ENCODE measurements at places on chromosomes 11 and 22.

DNA sequence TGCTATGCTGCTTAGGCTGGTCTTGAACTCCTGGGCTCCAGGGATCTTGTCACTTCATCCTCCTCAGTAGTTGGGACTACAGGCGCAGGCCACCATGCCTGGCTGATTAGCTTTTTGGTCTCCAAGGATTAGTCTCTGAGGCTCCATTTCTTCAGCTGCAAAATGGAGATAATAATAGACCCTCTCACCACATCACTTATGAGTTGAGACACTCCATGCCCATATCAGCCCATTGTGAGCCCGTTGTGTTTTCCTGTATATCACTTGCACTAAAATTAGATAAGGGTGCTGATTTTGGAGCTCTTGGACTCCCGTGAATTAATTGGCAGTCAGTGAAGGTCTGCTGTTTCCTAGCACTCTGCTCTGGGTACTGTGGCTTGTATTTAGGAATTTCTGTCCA, 36.0 kb downstream of the DEPDC5 start:
- no peak for DNase-seq

- no peak for DNase-seq
These were observed 25.3 kb downstream of the ANO1 start for GRCh38 chr11:70103256-70103975.

DNA sequence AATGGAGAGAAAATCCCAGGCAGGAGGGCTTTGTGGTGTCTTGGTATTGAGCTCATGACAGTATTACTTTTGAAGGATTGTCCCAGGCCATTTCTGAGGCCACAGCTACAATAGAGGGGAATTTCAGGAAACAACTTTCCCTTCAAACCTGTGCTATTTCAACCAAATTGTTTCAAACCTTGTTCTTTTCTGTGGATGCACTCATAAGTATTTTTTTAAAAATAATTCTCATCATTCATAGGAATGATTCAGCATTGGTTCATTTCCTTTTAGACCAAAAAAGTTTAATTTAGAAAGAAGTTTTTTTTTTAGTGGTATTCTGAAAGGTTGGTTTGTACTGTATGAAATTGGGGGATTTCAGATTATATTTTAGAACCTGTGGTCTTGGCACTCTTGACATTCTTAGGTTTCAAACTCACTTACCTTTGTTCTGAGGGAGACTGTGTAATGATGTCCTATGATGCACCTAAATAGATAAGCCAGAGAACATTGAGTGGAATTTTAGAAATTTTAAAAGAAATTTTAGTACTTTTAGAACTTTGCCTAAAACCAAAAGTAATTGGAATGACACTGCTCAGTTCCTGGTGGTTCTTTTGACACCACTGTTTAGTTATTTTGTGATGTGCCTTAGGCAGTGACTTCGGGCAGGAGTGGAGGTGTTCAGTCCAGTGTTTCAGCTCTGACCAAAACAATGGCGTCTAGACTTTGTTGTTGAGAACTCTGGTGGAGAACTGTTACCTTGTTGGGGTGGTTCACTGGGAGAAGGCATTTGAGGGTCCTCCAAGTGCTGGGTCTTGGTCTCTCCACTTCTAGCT, 12.2 kb downstream of the TEAD1 start:
- DNase-seq, result no peak

GRCh38 chr11:118098996-118099837, 12.5 kb upstream of the SMIM35 start:
- no peak for DNase-seq

GRCh38 chr11:19777377-19778102, 64.9 kb downstream of the NAV2 start:
- no peak for DNase-seq

DNA sequence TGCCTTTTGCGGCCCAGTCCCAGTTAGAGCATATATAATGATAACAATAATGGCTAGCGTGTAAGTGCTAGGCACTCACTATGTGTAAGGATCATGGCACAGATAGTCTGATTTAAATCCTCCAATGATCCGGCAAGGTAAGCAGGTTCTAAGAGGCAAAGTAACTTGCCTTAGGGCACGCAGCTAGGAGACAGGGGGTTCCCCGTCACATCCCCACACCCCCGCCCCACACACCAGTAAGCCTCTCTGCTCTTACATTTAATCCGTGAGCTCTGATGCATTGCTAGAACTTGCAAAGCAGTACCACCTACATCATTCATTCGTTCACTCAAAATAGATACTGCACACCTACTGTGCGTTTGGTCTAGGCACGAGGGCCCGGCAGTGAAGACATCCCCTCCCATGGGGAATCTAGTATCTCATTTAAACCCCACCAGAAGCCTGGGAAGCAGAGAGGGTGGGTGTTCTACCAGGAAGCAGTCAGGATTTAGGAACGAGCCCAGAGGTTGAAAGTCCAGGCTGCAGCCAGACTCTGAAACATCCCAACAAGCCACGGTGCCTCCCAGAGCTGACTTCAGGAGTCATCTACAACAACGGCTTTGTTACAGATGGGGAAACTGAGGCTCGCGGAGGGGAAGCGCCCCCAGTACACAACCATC, 20.6 kb downstream of the TMPRSS6 start:
- DNase-seq, result no peak

- no peak for DNase-seq
These were observed 6.1 kb upstream of the RFPL2 start for GRCh38 chr22:32211011-32211410.

DNA sequence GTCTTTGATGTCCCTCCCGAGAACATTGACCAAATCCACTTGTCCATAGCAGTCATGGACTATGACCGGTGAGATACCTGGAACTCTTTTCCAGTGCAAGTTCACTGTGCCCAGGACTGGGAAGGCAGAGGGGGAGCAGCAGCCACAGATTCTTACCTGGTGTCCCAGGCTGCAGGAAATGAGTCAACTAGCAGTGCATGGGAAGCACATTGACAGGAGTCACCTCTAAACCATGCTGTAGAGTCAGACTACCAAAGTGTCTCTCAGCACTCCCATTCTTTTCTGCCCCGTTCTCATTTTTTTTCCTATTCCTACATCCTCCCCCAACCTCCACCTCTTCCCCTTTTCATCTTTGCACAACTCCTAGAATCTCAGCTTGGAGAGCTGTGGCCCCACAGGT, 67.2 kb upstream of the OLFML1 start:
- DNase-seq, result no peak

DNA sequence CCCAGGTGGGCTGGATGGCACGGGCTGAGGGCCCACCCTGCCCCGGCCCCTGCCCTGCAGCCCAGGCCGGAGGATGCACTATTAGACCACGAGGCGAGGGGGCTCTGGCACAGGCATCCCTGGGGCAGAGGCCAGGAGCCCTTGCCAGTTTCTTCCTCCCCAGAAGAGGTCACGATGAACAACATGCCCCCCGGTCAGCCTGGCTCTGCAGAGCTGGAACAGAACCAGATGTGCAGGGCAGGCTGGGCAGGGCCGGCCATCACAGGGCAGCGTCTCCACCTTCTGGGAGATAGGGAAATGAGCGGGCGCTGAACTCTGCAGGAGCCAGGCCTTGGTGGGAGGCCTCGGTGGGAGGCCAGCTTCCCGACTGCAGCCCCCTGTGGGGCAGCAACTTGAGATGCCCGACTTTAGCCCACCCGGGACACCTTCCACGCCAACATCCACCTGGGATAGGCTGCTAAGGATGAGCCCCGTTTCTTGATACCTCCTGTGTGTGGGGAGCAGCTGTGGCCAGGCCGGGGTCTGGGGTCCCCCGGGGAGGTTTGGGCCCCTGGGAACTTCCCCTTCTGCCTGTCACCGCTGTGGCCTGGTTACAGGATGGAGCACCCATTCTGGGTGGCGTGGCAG, 21.8 kb upstream of the GNB1L start:
- DNase-seq, result no peak

- DNase-seq, result no peak
These were observed 2.3 kb upstream of the OR5B12 start for GRCh38 chr11:58444300-58444699.

- no peak for DNase-seq
These were observed 49.7 kb downstream of the DNHD1 start for GRCh38 chr11:6546735-6547134.

DNA sequence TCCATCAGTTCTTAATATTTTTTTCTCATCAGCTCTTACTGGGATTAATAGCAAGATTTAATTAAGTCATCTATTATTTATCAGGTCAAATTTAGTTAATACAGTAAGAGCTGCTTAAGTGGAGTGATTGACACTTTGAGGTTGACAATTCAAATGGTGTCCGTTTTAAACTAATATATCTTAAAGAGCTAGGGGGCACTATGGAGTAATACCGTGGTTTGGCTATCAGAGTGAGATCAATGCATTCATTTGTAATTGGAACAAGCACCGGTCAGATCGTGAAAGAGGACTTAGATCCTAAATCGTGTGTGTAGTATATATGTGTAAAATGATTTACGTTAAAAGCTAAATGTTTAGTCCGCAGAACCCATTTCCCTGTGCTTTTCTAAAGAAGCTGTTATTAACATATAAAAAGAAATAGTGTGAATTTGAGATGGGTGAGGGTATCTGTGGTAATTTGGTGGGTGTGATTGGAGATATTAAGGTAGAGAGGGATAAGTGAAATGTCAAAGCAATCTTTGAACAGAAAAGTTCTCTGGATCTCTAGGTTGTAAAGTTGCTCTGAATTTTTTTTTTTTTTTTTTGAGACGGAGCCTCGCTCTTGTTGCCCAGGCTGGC, 2.3 kb downstream of the SIK2 start:
- no peak for DNase-seq

- no peak for DNase-seq
These were observed 77.4 kb downstream of the PARVA start for GRCh38 chr11:12454782-12455181.

DNA sequence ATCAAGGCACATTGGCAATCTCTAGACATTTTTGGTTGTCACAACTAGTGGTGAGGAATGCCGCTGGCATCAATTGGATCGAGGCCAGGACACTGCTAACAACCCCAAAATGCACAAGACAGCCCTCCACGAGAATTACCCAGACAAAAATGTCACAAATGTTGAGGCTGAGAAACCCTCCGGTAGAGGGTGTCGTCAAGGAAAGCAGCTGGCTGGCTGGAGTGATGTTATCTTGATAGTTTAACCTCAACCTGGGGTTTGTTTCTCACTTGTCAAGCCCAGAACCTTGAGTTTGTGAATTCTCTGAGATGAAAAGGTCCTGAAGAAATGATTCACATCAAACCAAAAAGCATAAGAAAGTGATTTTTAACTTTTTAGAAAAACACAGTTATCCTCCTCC, 21.1 kb upstream of the TMPRSS13 start:
- DNase-seq, result no peak

GRCh38 chr11:10494636-10495463, 39.8 kb downstream of the AMPD3 start:
- DNase-seq, result no peak

DNA sequence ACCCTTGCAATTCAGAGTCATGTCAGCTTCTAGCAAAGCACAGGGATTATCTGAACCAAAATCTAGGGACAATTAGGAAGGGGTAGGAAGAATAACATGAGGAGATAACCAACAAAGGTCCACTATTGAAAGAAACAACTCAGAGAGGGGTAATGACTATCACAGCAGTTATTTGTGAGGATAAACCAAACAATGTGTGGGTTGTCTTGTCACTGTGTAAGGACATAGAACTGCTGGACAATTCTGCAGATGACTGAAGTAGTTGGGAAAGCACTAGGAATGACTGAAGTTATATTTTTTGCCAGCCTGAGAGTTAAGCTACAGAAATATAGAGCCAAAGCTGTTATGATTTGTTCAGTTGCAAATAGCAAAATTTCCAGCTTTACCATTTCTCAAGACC, 858.4 kb upstream of the CCDC90B start:
- DNase-seq, result no peak

DNA sequence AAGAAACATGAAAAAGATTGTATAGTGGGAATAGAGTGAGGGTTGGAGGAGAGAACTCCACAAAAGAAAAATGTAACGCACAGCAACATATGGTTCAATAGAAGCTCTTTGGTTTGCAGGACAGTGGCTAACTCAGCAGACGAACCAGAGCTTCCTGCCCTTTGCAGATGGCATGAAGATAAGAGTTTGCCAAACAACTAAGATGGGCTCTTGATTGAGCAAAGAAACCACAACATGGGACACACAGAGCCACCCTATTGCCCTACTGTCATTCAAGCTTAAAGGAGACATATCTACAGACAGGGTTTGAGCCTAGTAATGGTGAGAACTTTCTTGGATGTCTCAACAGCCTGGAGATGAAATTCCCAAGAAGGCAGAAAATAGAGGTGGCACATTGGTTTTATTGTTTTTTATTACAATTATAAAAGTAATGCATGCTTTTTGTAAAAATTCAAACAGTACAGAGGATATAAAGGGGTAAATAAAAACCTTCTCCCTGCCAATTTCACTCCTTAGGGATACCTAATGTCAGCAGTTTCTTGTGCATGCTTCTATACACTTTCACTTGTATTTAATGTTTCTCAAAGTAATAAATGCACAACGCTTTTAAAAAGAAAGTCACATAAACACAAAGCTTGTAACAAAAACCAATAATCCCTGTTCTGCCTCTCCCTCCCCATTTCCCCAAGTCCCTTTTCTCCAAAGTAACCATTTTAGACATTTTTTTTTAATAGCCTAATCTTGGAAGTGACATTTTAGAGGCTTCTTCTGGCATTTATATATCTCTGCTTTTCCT, 63.7 kb downstream of the COPB1 start:
- no peak for DNase-seq

- DNase-seq, result no peak
These were observed 563.2 kb downstream of the TMEM135 start for GRCh38 chr11:87600938-87601337.

DNA sequence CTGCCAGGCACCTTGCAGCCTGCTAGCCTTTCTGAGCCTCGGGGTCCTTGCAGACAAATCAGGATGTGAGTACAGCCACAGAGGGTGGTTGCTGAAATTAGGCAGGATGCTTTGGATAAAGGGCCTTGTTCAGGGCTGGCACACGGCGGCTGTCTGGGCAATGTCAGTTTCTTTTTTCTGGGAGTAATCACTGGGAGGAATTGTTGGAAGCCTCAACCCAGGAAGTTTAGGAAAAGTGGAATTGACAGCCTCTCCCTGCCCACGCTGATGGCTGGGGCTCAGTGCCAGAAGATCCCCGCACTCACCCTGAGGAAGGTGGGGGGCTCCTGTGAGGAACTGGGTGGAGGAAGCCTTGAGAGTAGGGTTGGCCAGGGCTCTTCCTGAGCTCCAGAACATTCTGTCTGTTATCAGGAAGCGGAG, 37.4 kb downstream of the CD82 start:
- no peak for DNase-seq

GRCh38 chr22:39543095-39543494, 10.5 kb upstream of the RPS19BP1 start:
- no peak for DNase-seq

- no peak for DNase-seq
These were observed 6.8 kb upstream of the CCDC188 start for GRCh38 chr22:20157430-20158183.

DNA sequence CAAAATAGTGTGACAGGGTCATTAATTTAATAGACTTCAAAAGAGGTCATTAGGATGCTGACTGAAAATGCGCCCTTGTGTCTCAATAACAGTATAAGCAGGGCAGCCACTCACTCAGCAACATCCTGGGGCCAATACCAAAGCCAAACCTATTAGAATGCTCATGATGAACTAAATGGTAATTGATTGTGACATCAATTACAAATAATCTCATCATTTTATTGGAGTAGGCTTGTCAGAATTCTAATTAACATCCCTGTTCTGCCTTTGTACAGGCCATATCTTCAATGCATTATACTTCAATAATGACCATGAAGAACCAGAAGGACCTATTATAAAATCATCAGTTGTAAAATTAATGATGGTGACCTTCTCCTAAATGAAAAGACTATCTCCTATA, 64.2 kb downstream of the DNAJC24 start:
- DNase-seq, result no peak

GRCh38 chr11:73945396-73945795, 5.4 kb upstream of the DNAJB13 start:
- DNase-seq, result no peak

GRCh38 chr22:31218565-31219262, 6.6 kb downstream of the LIMK2 start:
- DNase-seq, result no peak

Measured in activated naive CD4-positive, alpha-beta T cell (primary cell).